H7 (cell line): ENCODE measurements at places on chromosomes 13 and 19. TPM values are rescaled to one million over a fixed set of nuclear protein-coding genes. Genes with fewer than 3 reads are reported as not detected.

Gene TGDS
- total RNA-seq, result 21.0 and 27.4 TPM in 2 replicates

Gene MISP
- 0.11 and 0.31 TPM in 2 replicates for total RNA-seq

Gene MEGF8
- total RNA-seq, result 26.1 and 33.4 TPM in 2 replicates

Gene PLPP2
- 77.9 and 98.2 TPM in 2 replicates for total RNA-seq

Gene KLK14
- not detected in 2 replicates for total RNA-seq

Gene PHF11
- total RNA-seq, result 6.3 and 7.0 TPM in 2 replicates

Gene CDX2
- 0.04 TPM in 1 of 2 replicates, not detected in the other for total RNA-seq
